ENCODE measurements at places on chromosomes 4 and X.

GRCh38 chrX:66020631-66021334, 19.1 kb downstream of the VSIG4 start:
- no peak for DNase-seq

DNA sequence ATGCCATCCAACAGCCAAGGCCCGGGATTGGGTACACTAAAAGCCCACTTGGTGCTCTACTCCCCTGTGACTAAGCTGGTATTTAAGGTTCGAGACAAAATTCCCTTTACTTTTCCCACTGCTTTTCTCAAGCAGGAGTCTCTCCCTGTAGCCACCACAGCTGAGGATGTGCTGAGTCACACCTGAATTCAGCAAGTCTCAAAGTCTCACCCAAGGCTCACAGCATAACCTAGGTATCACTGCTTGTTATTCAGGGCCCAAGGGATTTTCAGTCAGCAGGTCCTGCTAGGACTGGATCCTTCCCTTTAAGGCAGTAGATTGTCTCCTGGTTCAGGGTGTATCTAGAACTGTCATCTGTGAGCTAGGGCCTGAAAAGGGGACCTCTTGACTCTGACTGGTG, 39.2 kb downstream of the FMR1NB start:
- DNase-seq, result no peak

- no peak for DNase-seq
Observed at GRCh38 chrX:132591719-132592275, 103.0 kb upstream of the MBNL3 start.

DNA sequence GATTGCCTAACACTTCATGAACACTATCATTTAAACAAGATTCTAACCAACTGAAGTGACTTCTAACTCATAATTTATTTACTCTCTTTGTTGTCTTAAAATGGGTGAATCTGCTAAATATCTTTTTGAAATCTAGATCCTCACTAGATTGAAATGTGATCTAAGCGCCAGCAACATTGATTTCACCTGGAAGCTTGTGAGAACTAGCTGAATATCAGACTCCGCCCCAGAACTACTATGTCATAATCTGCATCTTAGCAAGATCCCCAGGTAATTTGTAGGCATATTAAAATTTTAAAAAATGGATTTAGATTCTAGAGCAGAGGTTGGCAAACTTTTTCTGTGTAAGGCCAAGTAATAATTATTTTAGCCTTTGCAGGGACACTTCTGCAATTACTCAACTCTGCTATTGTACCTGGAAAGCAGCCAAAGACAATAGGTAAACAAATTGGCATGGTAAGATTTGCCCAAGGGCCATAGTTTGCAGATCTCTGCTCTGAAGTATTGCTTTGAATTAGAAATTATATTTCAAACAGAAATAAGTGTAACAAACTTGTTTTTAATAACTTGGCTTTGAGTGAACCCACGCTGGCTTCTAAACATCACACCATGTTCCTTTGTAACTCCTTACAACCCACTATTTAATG, 121.5 kb downstream of the REELD1 start:
- DNase-seq, result no peak

GRCh38 chrX:101252634-101253033, 33.0 kb downstream of the DRP2 start:
- no peak for DNase-seq

DNA sequence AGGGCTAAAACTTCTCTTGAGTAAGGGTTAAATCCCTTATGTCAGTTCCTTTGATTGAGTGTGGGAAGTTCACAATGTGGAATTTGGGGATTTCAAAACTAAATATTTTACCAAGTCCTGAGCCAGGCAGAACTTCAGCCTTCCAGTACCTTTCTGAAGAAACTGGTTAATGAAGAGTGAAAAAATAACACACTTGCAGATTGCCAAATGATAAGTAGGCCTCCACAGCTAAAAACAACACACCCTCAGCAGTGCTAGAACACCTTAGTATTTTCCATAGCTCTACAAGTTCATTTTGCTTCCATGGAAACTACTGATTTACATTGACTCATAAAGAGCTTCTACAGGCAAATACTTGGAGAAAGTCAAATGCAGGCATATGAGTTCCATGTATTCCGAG, 326.8 kb downstream of the ZNF674 start:
- DNase-seq, result no peak

GRCh38 chrX:1403228-1403627, 11.3 kb upstream of the SLC25A6 start:
- DNase-seq, result no peak

- DNase-seq, result no peak
Observed at GRCh38 chrX:3119376-3119775, 78.1 kb downstream of the ARSF start.

All from ureter (tissue), 1 donor.